ENCODE measurements at places on chromosomes 5 and 9. TPM values are rescaled to one million over a fixed set of nuclear protein-coding genes. Genes with fewer than 3 reads are reported as not detected.

DNA sequence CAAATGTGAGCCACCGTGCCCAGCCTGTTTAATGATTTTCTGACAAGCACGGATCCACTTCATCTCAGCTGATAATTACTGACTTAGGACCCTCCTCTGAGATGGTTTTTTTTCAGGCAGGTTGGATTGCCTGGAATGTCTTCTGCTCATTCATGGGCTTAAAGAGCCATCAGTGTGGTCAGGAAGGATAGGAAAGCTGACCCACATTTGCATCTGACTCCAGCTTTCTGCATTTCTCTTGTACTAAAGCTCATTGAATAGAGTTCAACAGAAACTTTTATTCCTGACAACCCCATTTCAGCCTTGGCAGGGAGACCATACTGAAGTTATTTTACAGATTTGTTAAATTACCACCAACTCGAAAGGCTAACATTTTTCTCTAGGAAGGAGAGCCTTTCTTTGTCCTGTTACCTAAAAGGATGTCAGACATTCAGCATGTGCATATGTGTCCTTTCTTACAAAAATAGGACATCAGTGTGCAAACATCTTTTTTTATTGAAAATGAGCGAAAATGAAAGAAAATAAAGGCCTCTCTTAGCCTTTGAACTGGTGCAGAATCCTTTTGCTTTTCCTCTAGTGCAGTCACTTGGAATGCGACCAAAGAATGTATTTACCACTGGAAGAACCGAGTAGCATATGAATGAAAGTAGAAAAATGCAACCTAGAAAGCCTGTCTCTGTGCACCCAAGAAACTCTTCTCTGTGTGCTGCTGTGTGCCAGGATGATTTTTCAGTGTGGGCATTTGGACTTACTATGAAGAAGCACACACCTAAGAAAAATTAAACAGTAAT is 26.6 kb downstream of the ADCY2 start:
- DNase-seq, result no peak

GRCh38 chr5:148843510-148844318 is 17.3 kb downstream of the ADRB2 start:
- no peak for DNase-seq

DNA sequence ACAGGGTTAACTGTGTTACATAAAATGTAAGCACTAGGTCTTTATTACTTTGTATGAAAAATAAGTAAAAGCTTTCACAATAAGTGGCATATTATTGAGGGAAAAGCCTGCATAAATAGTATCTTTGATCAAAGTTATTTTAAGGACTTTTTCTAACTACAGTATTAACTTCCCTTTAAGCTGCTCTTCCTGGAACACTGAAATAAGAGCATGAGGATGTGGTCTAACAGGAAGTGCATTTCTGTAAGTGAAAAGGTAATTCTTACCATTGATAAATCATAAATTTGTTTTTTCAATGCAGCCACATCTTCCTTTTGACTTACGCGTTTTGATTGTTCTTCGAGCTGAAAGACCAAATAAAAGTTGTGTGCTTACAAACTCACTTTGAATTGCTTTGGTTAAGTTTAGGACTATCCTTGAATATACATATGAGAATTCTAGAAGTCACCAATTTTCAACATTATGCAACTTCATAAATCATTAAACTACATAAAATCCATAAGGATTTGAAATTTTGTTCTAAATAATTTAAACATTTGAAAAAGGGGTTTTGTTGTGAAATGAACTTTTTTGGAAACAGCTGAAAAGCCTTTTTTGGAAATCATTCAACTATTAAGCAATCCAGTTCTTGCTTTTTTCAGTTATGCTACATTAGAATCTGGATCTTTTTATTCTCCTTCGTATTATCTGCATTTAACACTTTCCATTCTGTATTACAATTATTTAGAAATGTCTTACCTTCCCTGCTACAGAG is 50.6 kb downstream of the RASEF start:
- no peak for DNase-seq

- DNase-seq, result no peak
Observed at GRCh38 chr9:127927988-127928675, 2.4 kb downstream of the PIP5KL1 start.

GRCh38 chr9:132717326-132717945 is 47.2 kb downstream of the GTF3C4 start:
- no peak for DNase-seq

- no peak for DNase-seq
Observed at GRCh38 chr9:132404228-132404881, 2.3 kb downstream of the TTF1 start.

GRCh38 chr9:36264896-36265295 is 6.6 kb upstream of the GNE start:
- DNase-seq, result no peak

DNA sequence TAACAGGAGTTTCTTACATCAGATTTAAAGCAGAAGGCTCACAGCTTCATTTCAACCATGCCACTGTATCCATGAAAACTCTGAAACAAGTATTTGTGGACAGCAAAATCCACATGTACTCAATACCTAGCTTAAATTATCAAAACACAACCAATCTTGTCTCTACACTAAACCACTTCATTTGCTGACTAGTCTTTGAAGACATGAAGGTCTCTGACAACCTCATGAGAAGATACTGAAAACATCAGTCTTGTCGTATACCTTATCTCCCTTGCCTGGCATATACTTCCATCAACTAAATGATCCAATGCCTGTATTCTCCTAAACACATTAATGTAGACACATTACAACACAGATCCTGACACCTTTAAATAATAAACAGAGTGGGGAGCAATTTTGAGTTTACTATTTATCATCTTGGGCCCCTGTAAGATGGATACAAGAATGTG is 2.9 kb downstream of the RPS23 start:
- no peak for DNase-seq

DNA sequence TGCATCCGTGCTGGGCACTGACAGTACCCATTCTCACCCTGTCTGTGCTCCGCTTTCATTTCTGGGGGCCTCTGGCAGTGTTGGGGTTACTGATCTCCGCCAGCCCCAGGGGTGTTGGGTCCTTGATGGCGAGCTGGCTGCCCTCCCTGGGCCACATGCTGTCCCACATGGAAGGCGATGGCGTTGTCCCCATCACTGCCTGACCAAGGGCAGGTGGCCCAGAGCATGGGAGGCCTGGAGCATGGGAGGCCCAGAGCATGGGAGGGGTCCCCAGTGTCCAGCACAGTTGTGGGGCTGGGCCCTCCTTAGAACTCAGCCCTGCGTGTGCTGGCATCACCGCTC is 50.9 kb downstream of the RXRA start:
- DNase-seq, result no peak

The DMRT3 gene
- polyA plus RNA-seq, result not detected

The TPRN gene
- 0.76 TPM for polyA plus RNA-seq

Measured in CD8-positive, alpha-beta memory T cell (primary cell).